ENCODE measurements at places on chromosomes 1 and 21. TPM values are rescaled to one million over a fixed set of nuclear protein-coding genes. Genes with fewer than 3 reads are reported as not detected.

The WNT2B gene
- 0.14 TPM for total RNA-seq

The ZNF648 gene
- not detected for total RNA-seq

The LRRC42 gene
- total RNA-seq, result 25.3 TPM

The ZFP69B gene
- 3.0 TPM for total RNA-seq

The A3GALT2 gene
- not detected for total RNA-seq

The ARMH1 gene
- total RNA-seq, result 0.65 TPM

The TM2D1 gene
- total RNA-seq, result 22.6 TPM

The SPRR4 gene
- total RNA-seq, result not detected

The RGS18 gene
- not detected for total RNA-seq

The C4BPA gene
- total RNA-seq, result 0.33 TPM

The ARHGAP30 gene
- total RNA-seq, result 0.07 TPM

The RCAN1 gene
- 12.1 TPM for total RNA-seq

The USH2A gene
- total RNA-seq, result not detected

The CLK2 gene
- total RNA-seq, result 29.7 TPM

The LEFTY1 gene
- 0.50 TPM for total RNA-seq

The KCNC4 gene
- total RNA-seq, result 2.4 TPM

The IFNLR1 gene
- 1.2 TPM for total RNA-seq

The DHRS3 gene
- 44.3 TPM for total RNA-seq

The ADAMTS5 gene
- not detected for total RNA-seq

The PTGS2 gene
- 4.5 TPM for total RNA-seq

The LRRC38 gene
- total RNA-seq, result not detected

The BLACAT1 gene
- total RNA-seq, result not detected

The FAM167B gene
- total RNA-seq, result 0.59 TPM

The DRAXIN gene
- total RNA-seq, result 0.05 TPM
